ENCODE measurements at places on chromosomes 7 and 10. TPM values are rescaled to one million over a fixed set of nuclear protein-coding genes. Genes with fewer than 3 reads are reported as not detected.

Gene FBH1
- 53.6 TPM for total RNA-seq

Gene FUOM
- 14.9 TPM for total RNA-seq

DNA sequence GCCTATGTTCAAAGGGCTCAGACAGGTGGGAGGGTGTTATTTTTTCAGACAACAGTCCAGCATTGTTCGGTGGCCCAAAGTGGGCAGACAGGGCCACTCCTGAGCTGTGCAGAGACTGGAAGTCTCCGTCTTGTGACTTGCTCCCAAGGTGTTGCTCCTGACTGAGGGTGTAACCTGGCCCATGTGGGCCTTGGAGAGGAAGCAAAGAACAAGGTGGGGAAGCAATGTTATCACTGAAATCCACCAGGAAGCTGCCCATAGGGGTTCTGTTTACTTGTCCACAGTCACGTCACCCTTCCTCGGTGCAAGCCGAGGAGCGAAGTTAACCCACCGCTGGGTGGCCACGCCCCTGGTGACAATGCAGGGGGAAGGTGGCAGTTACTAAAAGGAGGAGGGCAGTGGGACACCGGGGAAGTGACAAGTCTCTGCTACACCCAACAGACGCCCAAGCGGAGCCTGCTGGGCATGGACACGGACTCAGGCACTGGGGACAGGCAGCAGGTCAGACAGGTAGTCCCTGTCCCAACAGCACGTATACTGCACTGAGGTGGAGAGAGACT, 311.6 kb upstream of the MKI67 start:
- H3K36me3 ChIP-seq, result no peaks in the 10 kb centered on the region
- no peak overlapping the region for H3K4me3 ChIP-seq
- no peak overlapping the region for H3K27ac ChIP-seq
- no peaks in the 10 kb centered on the region for H3K4me1 ChIP-seq
- peaks cover 18% of the 10 kb centered on the region for H3K27me3 ChIP-seq

- DNase-seq, result no peak
- peak overlapping the region; percentile 74 for H3K27ac ChIP-seq
- H3K36me3 ChIP-seq, result peaks cover 4% of the 10 kb centered on the region
Observed at GRCh38 chr10:80530816-80531215, 6.9 kb upstream of the SH2D4B start.

DNA sequence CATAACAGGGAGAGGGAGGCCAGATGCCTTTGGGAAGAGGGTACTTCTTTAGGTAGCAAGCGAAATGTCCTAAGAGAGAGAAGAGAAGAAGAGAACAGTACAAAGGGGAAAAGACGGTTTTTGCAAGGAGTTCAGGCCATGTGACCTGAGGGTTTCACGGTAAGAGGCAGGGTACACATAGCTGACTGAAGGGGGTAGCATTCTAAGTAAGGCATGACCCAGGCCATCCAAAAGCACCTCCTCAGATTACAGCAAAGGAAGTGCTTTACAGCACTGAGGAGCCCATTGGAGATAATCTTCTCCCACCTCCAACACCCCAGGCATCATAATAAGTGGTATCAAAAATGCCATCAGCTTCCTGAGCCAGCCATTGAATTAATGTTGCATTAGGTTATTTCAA, 258.2 kb upstream of the NPY start:
- H3K4me1 ChIP-seq, result no peaks in the 10 kb centered on the region
- no peaks in the 10 kb centered on the region for H3K27me3 ChIP-seq
- no peak overlapping the region for H3K27ac ChIP-seq
- no peak for DNase-seq
- H3K4me3 ChIP-seq, result no peak overlapping the region
